ENCODE measurements at places on chromosomes 1 and 21.
A peak's percentile ranks its signal among the peaks of the same experiment; 100 is the strongest.

DNA sequence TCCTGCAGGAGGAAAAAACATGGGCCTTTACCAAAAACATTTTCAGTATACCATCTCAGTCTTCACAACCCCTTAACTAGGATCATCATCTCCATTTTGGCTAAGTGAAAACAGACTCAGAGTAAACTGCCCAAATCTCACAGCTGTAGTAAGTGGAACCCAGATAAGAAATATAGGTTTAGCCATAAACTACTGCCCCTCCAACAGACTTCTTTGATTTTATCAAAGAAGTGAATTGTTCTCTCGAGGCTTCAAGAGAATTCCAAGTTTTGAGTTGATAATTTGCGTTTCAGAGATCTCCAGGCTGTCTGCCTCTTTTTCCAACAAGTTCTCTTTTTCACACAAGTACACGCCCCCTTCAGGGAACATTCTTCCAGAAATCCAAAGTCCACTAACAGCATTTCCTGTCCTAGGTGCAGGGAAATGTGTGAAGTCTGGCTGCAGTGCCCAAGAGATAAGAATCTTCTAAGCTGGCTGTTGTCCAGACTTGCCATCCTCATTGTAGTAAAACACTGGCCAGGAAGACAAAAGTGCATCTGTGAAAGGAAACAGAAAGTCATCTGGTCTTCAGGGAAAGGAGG lies 30.8 kb downstream of the RNF19B start:
- peak; percentile 6 for DNase-seq

DNA sequence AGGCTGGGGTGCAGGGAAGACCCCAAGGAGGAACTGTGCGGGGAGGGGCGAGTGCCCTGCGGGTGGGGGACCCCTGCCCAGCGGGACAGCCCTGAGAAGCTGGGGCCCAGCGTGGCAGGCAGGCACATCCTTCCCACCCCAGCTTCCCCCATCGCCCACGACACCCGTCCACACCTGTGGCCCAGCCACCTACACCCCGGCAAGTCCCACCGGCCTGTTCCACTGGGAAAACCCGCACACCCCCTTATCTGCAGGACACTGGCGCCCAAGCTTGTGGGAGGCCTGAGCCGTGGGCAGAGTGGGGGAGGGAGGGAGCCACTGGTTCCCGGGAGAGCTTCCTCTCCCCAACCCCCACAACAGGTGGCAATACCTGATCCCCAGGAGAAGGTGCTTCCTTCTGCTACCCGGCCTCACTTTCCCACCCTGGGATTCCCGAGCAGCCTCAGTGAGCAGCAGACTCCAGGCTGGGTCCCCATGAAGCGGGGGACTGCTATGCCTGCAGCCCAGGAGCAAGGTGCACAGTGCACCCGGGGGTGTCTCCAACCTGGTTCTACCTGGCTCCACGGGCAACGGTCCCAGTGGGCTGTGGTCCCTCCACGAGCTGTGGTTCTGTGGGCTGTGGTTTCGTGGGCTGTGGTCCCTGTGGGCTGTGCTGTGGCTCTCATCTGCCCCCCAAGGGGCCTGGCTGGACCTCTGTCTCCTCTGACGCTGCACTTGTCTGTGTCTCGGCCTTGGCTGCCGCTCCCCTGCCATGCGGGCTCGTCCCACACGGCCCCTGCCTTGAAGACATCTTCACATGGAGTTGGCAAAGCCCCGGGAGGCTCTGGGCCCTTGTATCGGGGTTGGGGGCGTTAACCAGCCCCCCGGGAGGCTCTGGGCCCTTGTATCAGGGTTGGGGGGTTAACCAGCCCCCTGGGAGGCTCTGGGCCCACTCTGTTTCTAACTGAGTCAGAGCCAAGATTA lies 37.8 kb upstream of the POFUT2 start:
- no peak for DNase-seq

- DNase-seq, result peak; percentile 24
Observed at GRCh38 chr1:147202576-147202975, 22.6 kb downstream of the FMO5 start.

DNA sequence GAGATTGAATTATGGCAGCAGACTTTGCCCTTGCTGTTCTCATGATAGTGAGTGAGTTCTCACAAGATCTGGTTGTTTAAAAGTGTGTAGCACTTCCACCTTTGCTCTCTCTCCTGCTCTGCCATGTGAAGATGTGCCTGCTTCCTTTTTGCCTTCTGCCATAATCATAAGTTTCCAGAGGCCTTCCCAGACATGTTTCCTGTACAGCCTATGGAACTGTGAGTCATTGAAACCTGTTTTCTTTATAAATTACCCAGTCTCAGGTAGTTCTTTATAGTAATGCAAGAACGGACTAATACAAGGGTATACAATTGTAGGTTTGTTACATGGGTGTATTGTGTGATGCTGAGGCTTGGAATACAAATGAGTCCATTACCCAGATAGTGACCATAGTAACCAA lies 4.2 kb downstream of the SPRR1B start:
- no peak for DNase-seq

DNA sequence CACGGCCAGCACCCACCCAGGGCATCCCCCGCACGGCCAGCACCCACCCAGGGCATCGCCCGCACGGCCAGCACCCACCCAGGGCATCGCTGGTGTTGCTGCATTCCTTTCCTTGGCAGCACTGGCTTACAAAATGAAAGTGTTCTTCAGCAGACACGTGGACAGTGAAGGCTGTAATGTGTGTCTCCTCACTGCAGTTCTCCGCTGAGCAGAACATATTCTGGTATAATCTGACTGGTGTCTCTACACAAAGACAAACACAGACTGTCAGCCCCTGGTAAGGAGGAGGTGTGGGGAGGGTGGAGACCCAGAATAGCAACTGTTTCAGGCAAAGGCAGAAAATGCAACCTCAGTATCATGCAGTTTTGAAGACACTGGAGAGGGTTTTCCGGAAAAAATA lies 7.3 kb downstream of the LYPD8 start:
- no peak for DNase-seq

GRCh38 chr21:36241717-36242116 lies 78.3 kb upstream of the MORC3 start:
- DNase-seq, result no peak

GRCh38 chr21:46129846-46130651 lies 25.3 kb downstream of the FTCD start:
- no peak for DNase-seq

GRCh38 chr1:4673494-4673893 lies 19.1 kb downstream of the AJAP1 start:
- DNase-seq, result no peak

DNA sequence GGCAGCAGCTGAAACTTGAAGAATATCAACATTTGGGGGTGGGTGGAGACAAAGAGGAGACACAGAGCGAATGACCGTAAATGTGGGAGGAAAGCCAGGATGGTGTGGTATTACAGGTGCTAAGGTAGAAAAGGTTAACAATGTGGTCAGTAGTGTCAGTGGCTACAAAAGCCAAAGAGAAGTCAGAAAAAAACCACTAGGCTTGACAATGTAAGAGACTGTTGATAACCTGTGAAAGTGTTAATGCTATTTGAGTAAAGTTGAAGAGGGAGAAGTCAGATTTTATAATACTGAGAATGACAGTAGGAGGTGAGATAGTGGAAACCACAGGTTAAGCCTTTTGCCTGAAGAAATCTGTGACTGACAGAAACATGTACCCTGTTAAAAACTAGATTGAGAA lies 120.8 kb downstream of the CLEC20A start:
- no peak for DNase-seq

DNA sequence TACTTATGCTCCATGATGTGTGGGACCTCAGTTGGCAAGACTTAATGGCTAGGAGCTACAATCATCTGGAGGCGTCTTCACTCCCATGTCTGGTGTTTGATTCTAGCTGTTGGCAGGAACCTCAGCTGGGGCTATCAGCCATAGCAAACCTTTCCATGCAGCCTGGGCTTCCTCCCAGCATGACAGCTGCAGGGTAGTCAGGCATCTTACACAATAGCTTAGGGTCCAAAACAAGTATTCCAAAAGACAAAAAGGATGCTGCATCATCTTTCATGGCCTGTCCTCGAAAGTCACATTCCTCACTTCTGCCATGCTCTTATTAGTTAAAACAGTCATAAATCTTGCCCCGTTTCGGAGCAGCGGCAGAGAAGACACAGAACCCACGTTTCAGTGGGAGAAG lies 90.9 kb downstream of the LRRC8C start:
- no peak for DNase-seq

DNA sequence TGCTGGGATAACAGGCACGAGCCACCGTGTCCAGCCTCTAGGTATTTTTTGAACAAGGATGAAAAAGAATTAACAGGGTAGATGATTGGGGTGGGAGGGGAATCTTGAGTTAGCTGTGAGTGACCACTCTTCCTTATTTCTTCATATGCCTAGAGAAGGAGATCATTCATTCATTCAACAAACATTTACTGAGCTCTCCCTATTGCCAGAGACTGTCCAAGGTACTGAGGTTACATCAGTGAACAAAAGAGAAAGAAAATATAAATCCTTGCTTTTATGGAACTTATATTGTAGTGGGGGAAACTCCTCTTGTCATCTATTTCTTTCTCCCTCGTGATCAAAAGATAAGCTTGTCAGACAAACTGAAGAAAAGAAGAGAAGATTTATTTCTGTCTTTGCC lies 62.9 kb downstream of the S1PR1 start:
- DNase-seq, result no peak

GRCh38 chr1:9449976-9450696 lies 89.1 kb upstream of the SLC25A33 start:
- no peak for DNase-seq

- DNase-seq, result no peak
Observed at GRCh38 chr1:44261962-44262361, 48.7 kb downstream of the DMAP1 start.

GRCh38 chr1:182109771-182110170 lies 48.3 kb upstream of the ZNF648 start:
- DNase-seq, result no peak

- no peak for DNase-seq
Observed at GRCh38 chr1:40185951-40186864, 25.0 kb downstream of the RLF start.

GRCh38 chr1:159790237-159790917 lies 9.6 kb downstream of the DUSP23 start:
- no peak for DNase-seq

DNA sequence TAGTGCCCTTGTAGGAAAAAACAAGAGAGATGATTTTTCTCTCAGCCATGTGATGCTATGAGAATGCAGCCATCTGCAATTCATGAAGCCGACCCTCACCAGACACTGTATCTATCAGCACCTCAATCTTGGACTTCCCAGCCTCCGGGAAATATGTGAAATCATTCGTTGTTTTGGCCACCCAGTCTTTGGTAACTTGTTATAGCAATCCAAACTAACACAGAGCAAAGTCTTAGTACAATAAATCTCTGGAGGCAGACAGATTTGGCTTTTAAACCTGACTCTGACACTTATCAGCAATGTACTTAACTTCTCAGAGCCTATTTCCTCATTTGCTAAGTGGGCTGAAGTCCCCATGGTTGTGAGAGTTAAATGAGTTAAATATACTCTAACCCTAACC lies 5.1 kb upstream of the MED18 start:
- DNase-seq, result no peak

DNA sequence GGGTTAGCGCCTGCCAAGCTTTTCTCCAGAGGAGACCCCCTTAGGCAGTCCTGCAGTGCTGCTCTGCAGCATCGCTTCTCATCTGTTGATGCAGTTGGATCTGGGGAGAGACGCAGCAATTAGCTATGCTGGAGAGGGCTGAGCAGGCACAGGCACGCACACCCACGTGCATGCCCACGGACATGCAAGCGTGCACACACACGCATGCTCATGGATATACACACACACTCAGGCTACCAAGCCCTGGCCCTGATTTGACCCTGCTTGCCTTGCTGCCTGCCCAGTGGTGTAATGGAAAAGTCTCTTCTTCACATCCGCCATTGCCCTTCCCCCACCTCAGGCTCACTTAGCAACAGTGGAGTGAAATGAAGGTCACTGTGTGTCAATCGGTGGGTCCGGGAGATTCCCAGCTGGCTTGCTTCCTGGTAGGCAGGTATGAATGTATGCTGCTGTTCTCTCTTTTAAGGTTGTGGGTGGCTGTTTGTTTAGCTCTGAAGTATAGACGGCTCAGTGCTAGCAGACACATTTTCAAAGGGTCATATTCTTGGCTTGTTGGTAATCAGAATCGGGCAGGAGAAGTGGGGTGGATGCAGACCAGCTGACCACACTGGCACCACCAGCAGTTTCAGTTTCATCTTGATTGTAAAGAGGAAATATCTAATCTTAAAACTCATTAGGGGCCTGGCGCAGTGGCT lies 9.5 kb downstream of the ATP1B1 start:
- peak; percentile 56 for DNase-seq

GRCh38 chr1:207810606-207811295 lies 58.9 kb downstream of the CD46 start:
- no peak for DNase-seq

DNA sequence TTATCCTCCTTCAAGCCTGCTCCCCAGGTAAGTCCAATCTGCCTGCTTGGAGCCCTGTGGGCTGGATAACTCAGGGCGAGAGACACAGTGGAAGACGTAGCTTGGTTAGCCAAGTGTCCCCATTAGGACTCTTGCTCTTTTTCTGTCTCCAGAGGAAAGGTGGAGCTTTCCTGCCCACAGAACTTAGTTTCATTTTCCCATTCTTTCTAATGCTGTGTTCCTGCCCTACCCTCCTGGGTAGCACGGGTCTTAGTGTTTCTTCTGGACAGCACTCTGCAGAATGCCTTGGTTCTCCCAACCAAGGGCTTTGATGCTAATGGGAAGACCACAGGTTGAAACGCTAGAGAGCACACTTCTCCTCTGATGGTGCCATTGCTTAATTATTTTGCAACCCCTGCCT lies 92.5 kb upstream of the LRRC8D start:
- no peak for DNase-seq

GRCh38 chr1:70429219-70429618 lies 18.2 kb downstream of the CTH start:
- DNase-seq, result peak; percentile 28

DNA sequence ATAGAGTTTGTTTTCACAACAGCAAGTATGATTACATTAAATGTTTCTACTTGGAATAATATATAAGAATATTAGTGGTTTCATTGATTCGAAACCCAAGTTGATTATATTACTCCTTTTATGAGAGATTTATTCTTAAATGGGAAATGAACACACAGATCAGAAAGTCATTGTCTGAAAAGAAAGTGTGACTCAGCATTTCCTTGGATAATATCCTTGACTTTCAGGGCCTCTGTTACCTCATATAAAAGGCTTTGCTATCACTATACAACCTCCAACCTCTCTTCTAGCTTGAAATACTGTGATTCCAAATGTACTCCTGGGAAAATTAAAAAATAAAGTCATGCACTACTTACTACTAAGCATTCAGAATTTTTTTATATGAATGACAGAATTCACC lies 295.3 kb upstream of the LYPLAL1 start:
- peak; percentile 19 for DNase-seq

GRCh38 chr1:9399510-9400424 lies 107.1 kb downstream of the SPSB1 start:
- DNase-seq, result no peak

DNA sequence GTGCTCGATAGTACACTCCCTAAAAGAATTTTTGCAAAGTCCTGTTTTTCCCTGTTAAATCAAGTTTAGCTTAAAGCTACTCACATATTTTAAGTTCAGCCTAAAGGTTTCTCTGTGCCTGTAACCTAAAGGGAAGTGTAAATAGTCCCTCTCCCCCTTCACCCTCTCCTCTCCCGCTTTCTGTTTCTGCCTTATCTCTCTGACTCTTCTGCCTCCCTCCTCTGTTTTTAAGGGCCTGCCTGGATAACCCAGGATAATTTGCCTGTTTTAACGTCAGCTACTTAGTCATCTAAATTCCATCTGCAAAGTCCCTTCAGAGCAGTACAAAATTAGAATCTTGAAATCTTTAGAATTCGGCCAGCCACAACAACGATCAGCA lies 92.6 kb downstream of the NID1 start:
- peak; percentile 41 for DNase-seq
